ENCODE measurements at places on chromosomes 2 and 18. TPM values are rescaled to one million over a fixed set of nuclear protein-coding genes. Genes with fewer than 3 reads are reported as not detected.

GRCh38 chr2:68124321-68124720 lies 33.4 kb upstream of the PNO1 start:
- no peak for DNase-seq

- no peak for DNase-seq
Observed at GRCh38 chr18:55301824-55302166, 286.2 kb downstream of the TCF4 start.

DNA sequence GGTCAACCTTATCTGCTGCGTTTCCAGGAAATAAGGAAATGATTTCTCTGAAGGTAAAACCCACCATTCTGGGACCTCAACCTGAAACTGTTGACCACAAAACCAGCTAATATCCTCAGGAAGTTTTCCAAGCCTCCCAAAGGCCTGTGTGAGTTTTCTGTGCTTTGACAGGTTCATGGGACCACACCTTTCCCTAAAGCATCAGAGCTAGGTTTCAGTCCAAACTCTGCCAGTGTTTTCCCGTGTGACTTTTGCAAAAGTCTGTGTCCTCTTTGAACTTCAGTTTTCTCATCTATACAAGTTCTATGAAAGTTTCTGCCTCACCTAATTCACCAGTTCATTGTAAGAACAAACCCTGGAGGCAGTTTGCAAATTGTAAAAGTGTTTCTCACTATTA lies 39.8 kb downstream of the VSNL1 start:
- no peak for DNase-seq

GRCh38 chr2:4549666-4550210 lies 846.4 kb downstream of the DCDC2C start:
- no peak for DNase-seq

DNA sequence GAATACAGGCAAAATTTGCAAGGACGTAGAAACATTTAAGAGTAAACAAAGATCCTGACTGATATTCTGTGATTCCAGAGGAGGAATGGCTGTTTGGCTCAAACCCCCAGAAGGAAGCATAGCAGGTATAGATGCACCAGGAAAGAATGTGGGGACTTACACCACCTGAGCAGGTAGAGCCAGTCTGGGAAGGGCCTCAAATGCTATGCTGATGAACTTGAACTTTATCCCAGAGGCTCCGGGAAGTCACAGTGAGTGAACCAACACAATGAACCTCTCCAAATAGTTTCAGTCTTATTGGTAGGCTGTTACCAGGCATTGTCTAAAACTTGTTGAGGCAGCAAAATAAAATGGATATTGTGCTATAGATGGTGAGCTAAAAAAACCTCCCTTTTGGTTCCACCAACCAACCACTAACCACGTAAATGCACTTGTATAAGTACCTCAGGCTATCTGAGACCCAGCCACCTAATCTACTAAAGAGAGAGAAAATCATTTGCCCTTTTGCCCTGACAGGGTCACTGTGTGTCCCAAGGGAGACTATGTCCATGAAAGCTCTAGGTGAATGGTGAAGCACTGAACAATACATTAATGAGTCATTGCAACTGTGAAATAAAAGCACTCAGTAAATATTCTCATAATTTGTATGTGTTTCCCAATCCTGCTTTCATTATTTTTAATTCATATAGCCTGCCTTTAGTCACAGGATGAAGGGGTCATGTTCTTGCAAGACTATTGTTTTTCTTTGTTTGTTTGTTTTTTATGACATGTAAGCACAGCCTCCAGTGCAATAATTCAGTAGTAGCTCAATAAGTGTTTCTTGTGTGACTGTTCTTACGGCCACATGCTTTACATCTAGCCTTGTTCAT lies 911.6 kb downstream of the EPHA4 start:
- no peak for DNase-seq

DNA sequence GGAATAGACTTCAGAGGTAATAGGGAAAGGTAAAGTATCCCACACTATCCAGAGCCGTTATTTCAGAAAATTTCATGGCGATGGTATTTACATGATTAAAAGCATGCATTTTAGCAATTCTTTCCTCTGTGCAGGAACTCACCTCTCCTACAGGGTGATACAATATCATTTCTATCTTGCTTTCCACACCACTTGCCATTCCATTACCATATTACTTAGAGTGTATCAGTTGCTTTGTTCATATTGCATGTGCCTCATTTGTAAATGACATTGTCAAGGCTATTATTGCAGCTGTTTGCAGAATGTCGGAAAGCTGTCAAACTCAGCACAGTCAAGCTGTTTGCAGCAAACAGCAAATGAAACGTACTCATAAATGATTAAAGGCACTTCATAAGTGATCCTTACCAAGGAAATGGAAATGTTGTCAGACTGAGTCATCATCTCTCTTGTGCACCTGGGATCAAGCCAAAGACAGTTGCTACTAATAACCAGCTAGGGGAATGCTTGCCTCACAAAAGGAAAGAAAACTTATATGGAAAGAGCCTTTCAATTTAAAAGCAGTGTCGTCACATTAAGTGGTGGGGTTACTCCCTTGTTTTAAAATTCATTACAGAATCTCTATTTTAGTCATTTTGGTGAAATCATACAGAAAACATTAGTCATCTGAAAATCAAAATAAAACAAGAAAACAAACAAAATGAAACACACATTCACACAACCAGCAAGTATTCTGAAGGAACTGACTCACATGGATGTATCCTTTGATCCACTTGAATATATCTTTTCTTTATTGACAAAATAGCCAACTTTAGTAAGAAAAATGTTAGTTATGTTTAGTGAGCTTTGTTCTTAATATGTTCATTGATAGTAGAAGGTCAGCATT lies 1064.1 kb upstream of the CNTNAP5 start:
- no peak for DNase-seq

GRCh38 chr18:34977838-34978532 lies 63.2 kb upstream of the MAPRE2 start:
- DNase-seq = peak; percentile 68

DNA sequence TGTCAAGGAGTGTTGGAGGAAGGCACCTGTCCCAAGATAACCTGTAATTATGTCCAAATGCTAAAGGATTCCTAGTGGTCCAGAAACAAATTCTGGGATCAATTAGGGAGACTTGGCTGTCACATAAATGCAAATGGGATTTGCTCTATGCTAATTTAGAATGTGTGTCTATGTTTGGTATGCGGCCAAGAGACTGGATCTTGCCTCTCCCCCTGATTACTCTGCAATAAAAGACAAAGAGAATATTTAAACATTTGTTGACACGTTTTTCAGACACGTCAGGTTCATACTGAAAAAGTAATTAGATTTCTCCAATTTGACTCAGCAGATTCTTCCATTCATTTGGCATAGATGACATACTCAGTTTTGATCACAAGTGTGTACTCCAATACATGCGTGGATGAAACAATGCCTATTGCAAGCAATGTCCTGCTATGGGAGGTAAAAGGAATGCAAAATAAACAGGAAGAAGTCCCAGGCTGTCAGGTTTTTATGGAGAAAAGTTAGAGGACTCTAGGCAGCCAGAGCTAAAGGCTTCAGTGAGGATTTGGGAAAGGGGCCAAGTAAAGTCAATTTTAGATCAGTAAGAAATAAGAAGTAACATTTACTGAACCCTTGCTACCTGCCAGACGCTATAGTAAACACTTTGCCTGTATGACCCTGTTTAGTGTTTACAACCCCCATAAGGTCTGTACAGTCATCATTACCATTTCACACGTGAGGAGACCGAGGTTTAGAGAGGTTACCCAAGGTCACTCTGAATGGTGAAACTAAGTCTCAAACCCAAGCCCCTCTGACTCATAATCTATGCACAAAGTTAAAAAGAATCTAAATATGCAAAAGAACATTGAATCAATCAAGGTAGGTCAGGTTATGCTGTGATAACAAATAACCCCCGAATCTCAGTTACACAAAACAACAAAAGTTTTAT lies 7.8 kb downstream of the ANTXR1 start:
- no peak for DNase-seq

DNA sequence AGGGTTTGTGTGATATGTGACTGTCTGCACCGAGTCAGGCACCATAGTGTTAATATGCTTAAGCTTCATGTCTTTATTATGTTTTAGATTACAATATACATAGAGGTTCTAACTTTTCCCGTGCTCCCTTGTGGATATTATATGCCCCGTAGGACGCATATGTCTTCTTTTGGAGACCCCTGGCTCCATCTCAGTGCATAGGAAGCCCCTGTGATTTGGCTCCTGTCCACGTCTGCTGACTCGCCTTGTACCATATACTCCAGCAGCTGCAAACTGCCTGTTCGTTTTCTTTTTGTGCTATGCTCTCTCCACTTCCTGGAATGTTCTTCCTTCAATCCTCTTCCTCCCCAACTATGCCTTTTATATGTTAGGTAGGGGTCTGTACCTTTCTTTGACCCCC lies 110.9 kb downstream of the PTRHD1 start:
- no peak for DNase-seq

DNA sequence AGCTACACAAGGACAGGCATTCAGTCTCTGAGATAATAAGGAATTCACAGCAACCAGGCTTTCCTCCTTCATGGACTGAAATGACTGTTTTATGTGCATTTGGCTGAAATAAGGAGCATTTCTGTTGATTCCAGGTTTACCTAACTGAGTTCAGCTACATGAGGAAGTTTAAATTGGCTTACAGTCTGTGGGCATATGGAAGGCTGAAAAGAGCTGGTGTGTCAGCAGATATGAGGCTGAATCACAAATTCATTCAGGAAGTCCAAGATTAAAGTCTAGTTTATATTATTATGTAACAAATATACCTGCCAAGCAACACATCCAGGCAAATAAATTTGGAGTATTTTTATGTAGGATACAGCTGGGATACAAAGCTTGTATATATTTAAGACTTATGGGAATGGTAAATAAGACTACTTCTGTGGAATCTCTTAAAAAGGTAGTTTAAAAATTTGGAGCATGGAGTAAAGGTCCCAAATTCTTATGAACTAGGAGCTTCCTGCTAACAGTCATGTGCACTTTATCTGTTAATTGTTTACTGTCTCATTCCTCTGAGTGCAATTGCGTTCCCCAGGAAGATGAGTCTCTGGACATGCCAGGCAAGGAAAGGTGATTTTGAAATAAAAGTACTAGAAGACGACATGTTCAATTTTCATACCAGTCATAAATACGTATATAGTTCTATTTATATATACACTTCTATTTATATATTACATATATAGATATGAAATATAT lies 53.0 kb downstream of the ZC3H8 start:
- DNase-seq = no peak

- no peak for DNase-seq
Observed at GRCh38 chr2:158610059-158610458, 153.3 kb downstream of the PKP4 start.

DNA sequence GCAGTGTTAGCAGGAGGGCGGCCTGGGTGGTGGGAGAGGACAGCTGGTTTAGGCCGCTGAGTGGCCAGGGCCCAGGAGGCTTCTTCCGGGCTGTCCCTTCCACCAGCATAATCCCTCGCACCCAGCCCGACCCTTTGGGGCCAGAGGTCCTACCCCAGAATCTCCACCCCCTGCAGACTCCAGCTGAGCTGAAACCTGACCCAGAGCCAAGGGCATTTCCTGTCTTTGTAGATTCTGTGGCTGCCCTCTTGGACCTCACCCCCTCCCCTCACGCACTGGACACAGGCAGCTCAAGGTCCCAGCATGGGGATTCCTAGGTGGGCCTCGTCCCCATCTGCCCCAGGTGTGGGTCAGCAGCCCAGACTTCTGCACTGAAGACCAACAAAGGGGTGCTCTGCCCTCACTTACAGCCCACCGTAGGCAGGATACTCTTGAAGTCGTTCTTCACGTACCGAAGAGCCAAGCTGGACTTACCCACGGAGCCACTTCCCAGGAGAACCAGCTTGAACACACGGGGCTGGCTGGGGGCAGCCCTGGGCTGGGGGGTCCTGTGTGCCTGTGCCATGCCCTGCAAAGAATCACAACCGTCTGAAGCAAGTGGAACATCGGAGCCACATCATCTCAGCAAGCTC lies 4.8 kb downstream of the RAB17 start:
- no peak for DNase-seq

GRCh38 chr2:40915651-40916050 lies 463.8 kb upstream of the SLC8A1 start:
- DNase-seq = no peak

- no peak for DNase-seq
Observed at GRCh38 chr18:13932285-13933025, 17.1 kb upstream of the MC2R start.

Gene UGT1A8
- not detected for total RNA-seq

Gene NETO1
- not detected for total RNA-seq

Gene ZC3H6
- total RNA-seq = 22.5 TPM

Gene CENPA
- 34.4 TPM for total RNA-seq

Gene MTERF4
- total RNA-seq = 88.9 TPM

Gene ANKRD53
- 0.28 TPM for total RNA-seq

Gene AQP12A
- total RNA-seq = not detected
